HS-5 (cell line): ENCODE measurements at places on chromosomes 12 and 14.

DNA sequence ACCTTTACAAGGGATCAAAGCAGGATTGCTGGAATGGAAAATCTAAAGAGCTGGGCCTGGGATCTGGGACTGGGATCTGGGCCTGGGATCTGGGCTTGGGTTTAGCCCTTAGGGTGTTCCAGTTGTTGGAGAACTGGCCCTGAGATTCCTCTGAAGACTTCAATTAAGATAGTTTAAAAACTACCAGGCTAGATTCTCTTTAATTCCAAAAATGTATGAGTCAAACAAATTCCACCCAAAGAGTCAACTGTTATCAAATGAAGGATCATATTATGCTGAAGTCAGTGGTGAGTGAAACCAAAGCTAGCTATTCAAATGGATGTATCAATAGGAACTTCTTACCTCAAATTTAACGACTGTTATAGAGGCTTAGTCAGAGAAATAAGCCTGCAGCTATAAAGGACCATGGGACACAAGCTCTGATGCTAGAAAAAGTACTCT lies 40.5 kb downstream of the LIMA1 start:
- DNase-seq, result peak; percentile 73

DNA sequence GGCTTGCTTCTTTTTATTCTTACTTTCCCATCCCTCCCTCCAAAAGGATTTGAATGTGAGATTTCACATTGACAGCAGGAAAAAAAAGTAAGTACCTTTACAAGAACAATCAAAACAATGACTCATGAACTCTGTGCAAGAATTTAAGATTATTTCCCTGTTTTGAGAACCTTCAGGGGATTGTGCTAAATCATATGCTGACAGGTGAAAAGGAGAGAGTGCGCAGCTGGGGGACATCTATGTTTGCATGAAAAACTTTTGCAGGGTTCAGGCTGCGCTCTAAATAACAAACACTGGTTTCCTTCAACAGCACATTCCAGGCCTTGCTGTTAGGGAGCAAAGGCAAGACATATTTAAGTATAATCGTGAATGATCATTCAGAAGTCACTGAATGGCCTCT lies 27.3 kb downstream of the RERG start:
- DNase-seq, result no peak

GRCh38 chr12:5264006-5264405 lies 167.9 kb upstream of the NTF3 start:
- no peak for DNase-seq

- DNase-seq, result no peak
Measured at GRCh38 chr14:34372786-34373185, 89.3 kb downstream of the SPTSSA start.

GRCh38 chr12:43288671-43289425 lies 263.2 kb downstream of the ADAMTS20 start:
- DNase-seq, result no peak

DNA sequence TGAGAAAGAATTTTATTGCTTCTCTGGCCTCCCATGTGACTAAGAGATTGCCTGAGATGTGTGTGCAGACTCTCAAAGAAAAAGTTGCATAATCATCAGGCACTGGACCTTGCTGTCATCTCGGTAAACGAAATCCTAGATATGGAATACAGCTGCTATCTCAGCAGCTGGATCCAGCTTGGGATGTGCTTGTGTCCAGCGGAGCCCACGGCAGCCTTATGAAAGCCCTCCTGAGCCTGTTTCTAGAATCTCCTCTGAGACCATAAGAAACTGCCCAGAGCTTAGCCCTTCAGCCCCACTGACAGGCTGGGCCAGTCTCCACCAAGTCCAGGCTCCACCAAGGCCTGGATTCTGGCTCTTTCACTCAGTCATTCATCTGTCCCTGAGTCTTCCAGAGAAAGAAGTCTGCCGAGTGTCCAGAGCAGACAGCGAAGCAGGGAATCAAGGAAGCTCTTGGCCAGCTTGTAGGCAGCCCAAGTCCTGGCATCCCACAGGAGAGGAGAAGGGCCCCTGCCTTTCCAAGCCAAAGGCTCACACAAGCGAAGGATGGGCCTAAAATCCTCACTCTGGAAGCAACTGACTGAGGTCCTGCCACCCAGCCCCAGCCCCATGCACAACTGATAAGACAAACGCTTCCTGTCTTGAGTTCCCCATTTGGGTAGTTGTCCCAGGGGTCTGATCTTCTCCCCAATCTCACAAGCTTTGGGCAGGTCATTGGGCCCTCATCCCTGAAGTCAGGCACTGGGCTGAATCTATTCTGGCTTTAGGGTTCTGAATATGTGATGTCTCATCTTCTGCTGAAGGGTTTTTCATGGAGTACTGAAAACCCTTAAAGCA lies 97.8 kb downstream of the SEC23A start:
- DNase-seq, result no peak

- DNase-seq, result no peak
Measured at GRCh38 chr12:48021485-48022179, 17.4 kb upstream of the COL2A1 start.

DNA sequence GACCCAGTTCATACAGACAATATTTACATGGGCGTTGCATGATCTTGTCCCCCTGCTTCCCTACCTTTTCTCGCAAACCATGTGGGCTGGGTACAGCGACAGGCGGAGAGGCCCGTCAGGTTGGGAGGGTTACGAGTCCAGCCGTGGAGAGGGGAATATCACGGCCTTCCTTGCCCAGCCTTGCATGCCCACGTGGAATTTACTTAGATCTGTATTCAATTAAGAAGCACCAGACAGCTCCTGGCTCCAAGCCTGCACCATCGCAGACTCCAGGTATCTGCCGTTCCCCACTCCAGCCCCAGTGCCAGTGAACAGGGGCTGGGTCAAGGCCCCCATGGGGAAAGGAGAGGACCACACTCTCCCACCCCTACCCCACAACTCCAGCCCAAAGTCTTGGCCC lies 29.8 kb downstream of the BCL11B start:
- no peak for DNase-seq

DNA sequence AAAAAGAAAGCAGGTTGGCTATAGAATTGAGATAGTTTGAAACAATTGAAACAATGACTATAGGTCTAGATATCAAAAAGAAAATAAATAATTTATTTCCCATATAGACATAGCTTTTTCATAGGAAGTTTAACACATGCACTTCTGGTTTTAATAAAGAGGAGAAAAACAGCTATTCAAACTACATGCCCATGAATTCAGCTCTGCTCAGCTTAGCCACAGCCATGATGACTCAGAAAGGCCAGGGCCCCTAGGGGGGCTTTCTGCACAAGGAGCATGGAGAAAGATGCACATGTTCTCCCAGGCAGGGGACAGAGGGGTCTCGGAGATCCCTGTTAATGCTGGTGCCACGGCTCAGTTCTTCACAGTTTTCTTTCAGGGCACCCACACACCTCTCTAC lies 114.0 kb downstream of the GALC start:
- DNase-seq, result no peak

- DNase-seq, result no peak
Measured at GRCh38 chr14:70391493-70392391, 25.1 kb downstream of the SYNJ2BP start.

DNA sequence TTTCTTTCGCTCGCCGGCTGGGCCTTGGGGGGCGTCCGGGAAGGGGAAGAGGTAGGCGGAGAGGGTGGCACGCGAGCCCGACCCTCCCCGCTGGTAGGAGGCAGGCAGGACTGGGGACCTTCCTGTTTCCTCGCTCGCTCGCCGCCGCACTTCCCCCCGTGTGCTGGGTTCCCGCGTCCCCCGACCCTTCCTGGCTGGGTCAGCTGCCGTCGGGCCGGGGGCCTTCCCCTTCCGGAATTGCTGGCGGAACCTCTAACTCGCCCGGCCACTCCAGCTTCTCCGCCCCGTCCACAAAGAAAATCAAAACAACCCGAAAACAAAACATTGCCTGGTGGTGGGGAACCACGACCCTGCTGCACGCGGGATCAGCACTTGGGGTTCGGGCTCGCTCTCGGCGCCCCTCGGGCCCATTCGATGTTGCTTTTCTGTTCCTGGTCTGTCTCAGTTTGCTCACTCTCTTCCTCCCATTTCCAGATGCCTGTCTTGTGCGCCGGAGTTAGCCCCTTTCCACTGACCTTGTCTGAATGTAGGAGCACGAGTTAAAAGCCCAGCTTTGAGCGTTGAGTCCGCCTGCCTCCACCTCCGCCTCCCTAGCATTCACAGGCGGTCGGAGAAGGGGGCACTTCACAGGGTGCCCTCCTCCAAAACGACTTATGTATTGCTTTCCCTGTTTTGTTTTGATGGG lies 581 bp downstream of the PAPOLA start:
- no peak for DNase-seq

DNA sequence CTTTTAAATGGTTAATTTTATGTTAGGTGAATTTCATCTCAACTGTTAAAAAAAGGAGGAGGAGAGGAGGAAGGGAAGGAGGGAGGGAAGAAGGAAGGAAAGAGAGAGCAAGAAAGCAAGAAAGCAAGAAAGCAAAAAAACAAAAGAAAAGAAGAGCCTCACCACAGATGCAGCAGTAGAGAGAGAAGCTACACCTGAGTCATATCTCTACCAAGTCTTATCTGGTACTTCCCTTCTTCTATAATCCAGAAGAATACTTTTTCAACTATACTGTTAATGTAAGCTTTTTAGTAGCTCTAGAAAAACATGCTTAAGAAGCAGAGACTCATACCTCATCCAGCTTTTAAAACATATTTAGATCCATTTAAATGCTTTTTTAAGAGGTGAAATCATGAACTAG lies 5.6 kb upstream of the IL26 start:
- no peak for DNase-seq

- DNase-seq, result no peak
Measured at GRCh38 chr14:74596741-74597450, 15.1 kb downstream of the LTBP2 start.

DNA sequence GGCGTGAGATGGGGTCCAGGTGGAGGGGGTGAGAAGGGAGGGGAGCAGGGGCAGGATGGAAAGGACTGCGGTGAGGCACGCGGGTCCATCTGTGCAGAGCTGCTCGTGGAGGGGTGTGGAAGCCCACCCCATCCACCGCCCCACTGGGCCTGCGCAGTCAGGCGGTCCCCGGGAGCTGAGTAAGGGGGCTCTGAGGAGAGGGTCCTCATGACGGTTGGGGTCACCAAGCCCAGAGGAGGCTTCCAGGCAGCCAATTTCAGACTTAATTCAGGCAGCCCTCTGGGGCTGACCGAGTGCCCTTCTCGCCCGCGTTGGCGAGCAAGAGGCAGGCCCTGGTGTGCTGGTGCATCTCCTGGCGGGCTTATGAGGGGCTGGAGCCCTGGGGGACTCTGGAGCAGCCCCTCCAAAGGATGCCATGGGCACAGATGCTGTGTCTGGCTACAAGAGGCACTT lies 115.5 kb downstream of the KIF26A start:
- DNase-seq, result no peak

- no peak for DNase-seq
Measured at GRCh38 chr14:24071144-24071697, at the start of gene CPNE6. CPNE6 (plus strand) TSS chr14:24071562; CDS start chr14:24072937, 1,375 bp downstream.

- no peak for DNase-seq
Measured at GRCh38 chr12:23546756-23547155, 402.7 kb downstream of the SOX5 start.

- no peak for DNase-seq
Measured at GRCh38 chr12:52433501-52434080, 580 bp downstream of the KRT75 start.

GRCh38 chr12:46546634-46547273 lies 174.2 kb upstream of the SLC38A2 start:
- DNase-seq, result no peak

- no peak for DNase-seq
Measured at GRCh38 chr12:1108276-1108675, 117.3 kb downstream of the ERC1 start.

- DNase-seq, result no peak
Measured at GRCh38 chr12:23771240-23771949, 178.1 kb downstream of the SOX5 start.

GRCh38 chr14:75589931-75590330 lies 11.5 kb downstream of the FLVCR2 start:
- DNase-seq, result no peak

DNA sequence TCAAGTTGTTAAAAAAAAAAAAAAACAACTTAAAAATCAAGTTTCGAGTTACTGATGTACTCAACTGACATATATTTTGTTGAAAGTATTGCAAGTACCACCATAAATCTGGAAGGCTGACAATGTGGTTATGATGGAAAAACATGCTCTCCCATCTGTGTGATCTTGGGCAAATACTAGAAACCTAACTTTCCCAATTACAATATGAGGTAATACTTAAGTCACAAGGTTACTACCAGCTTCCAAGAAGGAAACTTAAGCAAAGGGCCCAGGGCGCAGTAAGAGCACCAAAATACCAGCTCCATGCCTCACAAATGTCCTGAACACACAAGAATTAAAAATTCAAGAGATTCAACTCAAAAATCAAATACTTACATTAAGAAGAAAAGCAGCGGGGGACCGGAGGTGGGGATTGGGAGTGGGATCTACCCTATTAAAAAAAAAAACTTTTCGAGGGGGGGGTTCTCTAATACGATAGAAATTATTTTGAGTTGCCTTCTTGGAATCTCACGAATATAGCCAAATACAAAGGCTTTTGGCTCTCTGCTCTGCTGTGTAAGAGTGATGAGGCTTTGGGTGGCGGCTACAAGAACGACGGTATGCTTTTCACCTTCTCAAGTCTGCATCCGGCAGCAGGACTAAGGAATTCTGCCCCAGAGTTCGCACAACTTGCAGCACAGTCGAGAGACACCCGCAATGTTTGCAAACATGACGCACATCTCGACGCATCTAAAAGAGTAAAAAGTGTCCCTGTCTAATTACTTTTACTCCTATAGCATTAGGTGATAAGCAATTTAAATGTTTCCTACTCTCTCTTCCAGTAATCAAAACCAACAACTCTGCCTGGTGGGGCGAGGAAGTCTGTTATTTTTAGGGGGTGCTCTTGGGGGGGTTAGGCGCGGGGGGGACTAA lies 1.1 kb downstream of the SAV1 start:
- DNase-seq, result peak; percentile 41

DNA sequence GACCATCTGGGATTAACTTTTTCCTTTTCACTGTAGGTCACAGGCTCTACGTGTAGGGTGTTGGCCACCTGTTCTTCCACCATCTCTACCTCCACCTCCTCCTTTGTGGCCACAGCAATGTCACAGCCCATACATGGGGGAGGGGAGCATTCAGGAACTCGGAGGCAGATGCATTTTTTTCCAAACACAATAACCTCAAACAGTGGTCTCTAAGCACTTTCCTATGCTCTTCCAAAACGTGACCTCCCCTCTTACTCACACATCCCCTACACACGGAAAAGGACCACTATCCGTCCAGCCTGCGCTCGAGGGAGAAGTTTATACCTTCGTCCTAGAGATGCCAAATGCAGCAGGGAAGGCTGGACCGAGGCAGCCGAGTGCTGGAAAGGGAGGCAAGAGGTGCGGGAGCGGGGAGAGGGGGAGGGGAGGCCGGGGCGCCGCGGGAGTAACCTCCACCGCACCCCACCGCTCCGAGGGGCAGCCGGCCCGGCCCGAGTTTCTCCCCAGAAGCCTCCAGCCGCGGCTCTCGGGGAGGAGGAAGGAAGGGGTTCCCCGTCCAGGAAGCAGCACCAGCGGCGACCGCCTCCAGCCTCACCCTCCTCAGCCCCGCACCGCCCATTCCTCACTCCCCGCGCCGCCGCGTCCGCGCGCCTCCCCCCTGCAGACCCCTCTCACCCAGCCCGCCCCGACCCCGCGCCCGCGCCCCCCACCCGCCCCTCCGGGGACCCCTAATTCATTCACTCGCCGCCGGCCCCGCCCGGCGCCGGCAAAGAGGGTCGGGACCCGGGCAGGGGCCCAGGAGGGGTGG lies 594 bp downstream of the KRAS start:
- no peak for DNase-seq
